ENCODE measurements at places on chromosomes 6 and 20.
A peak's percentile ranks its signal among the peaks of the same experiment; 100 is the strongest.

- DNase-seq = peak; percentile 46
Observed at GRCh38 chr6:18585032-18585573, 198.0 kb downstream of the RNF144B start.

GRCh38 chr6:137044366-137045221 lies at the start of gene IL20RA:
IL20RA (minus strand) TSS chr6:137044965; CDS start chr6:137044728, 237 bp downstream.
- DNase-seq = peak; percentile 31

- DNase-seq = no peak
Observed at GRCh38 chr6:84998223-84998622, 233.8 kb upstream of the TBX18 start.

DNA sequence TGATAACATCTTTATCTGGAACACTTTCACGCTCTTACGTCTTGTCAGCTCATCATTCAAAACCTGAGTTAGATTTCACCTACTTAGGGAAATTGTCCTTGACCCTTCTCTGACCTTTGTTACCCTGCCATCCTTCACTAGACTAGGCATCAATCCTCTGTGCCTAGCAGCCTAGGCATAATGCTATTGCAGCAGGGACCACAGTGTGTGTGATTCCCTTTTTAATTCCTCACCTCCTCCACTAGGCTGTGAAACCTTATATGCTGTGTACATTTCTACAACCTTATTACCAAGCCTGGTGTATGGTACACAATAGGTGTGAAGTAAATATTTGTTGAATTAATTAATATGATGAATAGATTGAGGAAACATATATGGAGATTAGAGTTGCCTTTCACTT lies 66.7 kb upstream of the DEFB112 start:
- DNase-seq = no peak

DNA sequence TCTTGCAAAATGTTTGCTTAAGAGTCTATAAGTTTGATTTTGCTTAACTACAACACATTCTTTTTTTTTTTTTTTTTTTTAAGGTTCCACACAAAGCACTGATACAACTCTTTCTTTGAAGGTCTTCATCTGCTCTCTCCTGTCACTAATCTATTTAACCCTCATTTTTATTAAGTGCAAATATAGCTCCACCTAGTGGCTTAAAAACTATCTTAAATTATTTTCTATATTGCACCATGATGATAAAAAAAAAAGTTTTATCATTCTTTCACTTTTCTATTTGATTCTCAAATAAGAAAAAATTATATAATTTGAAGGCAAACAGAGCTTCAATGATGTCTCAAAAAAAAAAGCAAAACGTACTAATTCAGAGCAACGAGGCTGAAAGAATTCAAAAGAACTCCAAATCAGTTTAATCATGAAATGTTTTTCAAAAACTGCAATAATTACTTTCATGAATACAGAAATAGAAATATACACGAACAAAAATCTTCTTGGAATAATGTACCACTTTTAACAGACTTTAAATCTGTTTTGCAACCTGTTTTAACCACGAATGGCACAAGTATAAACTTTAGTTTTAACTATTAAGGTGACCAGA lies 12.8 kb downstream of the ESF1 start:
- DNase-seq = no peak

DNA sequence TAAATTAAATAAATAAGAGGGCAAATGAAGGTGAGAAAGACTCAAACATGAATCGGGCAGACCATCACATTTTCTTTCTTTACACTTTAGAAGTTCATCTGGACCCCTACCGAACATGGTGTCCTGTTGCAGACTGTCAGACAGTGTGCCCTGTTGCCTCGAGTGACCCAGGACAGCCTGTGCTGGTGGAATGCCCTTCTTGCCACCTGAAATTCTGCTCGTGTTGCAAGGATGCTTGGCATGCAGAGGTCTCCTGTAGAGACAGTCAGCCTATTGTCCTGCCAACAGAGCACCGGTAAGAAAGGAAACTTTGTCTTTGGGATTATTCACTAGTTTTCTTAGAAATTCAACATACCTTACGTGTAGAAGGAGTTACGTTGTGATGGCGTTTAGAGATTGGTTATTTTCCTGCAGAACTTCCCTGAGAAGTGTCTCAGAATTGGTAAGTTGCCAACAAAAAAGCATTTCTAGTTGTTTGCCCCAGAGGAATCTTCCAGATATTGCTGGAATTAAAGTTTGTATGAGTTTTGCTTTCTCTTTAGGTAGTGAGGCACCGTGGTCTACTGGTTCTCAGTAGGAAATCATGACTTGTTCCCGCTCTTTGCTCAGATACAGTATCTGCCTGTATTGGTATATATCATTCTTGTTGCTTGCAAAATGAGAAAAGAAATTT lies 70.1 kb downstream of the RNF144B start:
- DNase-seq = no peak

DNA sequence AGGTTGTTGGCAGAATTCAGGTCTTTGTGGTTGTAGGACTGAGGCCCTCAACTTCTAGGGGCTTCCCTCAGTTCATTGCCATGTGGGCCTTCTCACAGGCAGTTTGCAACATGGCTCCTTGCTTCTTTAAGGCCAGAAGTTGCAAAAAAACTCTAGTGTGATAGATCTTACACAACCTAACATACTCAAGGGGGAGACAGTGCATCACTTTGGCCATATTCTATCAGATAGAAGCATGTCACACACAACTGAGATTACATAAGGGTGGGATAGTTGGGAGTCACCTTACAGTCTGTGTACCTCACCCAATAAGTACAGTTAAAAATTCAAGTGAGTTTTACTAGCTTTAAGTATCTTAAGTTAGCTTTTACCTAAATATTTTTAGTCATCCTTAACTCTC lies 1.6 kb downstream of the SIRPD start:
- DNase-seq = no peak

GRCh38 chr6:145396499-145396898 lies 338.8 kb downstream of the EPM2A start:
- no peak for DNase-seq

- DNase-seq = no peak
Observed at GRCh38 chr6:167015302-167015701, 16.1 kb downstream of the CEP43 start.

GRCh38 chr20:43799150-43799711 lies 72.4 kb upstream of the GTSF1L start:
- DNase-seq = no peak

- DNase-seq = no peak
Observed at GRCh38 chr6:128993166-128993565, 110.2 kb downstream of the LAMA2 start.

GRCh38 chr20:7893014-7893730 lies 47.1 kb downstream of the HAO1 start:
- no peak for DNase-seq

Data from left cardiac atrium (tissue), 4 donors.